ENCODE measurements at places on chromosomes 16 and 17.

DNA sequence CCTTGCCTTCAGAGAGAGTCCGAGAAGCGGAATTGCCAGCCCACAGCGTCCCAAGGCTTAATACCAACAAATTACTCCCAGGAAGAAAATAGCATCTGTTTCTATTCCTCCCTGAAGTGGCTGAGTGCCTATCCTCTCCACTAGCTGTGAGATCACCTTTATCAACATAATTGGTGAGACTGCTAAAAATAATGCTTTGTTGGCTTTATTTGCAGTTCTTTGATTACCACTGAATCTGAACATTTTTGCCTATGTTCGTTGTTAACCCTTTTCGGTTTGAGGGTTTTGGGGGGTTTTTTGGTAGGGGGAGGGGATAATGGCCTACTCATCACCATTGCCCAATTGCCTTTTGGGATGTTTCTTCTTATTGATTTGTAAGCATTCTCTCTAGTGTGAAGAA, 31.0 kb downstream of the MMP15 start:
- DNase-seq = no peak

DNA sequence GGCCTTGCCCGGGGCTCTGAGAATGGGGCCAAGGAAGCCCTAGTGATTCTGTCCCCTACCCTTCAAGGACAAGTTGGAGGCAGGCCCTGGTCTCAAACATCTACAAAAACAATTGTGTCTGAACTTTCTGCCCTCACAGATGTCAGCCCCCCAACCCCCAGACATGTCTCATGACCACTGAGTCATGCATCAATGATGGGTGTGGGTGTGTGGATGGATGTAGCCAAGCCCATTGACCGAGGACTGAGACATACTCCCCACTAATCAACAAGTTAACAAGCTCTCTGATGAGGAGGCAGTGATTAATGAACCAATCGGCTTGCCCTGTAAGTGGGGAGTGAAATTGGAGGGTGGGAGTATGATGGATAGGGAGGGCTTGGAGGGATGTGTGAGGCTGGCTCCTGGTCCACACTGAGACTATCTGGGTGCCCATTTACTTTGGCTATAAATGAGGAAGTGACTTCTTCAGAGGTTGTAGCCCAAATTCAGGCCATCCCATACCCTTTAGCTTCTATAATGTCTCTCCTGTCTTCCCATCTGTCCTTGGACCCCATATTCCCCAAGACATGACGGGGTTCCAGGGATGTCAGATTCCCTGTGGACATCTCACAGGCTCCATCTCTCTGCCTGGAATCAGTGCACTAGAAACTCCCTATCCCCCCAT, 97.1 kb upstream of the TMEM97 start:
- DNase-seq = no peak

GRCh38 chr17:72962106-72962505, 130.4 kb downstream of the SLC39A11 start:
- DNase-seq = no peak

GRCh38 chr16:474420-475122, 49.1 kb downstream of the RAB11FIP3 start:
- no peak for DNase-seq

DNA sequence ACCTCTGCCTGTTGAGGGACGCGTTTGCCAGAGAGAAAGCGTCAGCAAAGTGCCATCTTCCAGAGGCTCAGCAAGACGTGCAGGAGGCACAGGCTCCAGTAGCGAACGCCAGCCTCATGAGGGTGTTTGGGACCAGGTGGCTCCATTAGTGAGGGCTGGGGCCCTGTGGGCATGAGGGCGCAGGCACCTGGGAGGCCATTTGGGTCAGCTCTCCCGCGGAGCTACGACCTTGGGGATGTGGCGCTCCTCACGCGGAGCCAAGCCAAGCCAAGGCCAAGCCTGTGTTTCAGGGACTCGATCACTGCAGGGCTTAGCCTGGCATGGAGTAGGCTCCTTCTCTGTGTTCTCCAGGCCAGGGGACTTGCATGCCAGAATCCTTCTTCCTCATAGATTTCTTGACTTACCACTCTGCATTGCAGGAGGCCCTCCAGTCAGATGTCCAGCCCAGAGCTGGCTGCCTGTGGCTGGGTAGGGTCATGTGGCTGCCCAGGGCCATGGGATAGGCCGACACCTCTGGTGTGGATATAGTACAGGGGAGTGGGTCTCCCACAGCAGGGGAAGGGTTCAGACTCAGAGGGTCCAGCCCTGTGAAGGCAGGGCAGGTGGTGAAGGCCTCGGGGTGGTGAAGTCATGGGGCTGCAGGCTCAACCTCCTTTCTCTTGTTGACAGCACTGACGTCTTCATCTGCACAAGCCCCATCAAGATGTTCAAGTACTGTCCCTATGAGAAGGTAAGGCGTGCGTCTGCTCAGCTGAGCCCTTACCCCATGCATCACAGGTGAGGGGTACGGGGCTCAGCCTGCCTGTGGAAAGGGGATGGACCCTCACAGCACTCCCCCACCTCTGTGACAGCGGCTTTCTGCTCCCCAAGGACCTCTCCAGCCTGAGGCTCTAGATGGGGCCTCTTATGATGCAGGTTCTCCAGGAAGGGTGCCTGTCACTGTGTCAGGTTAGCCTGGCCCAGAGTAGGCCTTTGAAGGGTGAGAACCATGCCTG, 19.6 kb downstream of the NT5M start:
- DNase-seq = no peak

DNA sequence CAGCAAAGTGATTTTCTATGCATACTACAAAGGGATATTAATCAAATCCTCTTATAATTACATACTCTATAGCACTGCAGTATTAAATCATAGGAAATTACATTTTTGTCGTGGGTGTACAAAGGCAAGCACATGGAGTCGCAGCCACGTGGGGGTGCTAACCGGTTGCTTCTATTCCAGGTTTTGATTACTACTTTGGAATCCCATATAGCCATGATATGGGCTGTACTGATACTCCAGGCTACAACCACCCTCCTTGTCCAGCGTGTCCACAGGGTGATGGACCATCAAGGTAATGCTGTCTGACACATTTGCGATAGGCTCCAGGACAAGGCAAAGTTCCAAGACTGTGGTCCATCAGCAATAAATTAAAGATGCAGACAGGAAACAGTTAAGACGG, 60.1 kb downstream of the ARSG start:
- DNase-seq = no peak

DNA sequence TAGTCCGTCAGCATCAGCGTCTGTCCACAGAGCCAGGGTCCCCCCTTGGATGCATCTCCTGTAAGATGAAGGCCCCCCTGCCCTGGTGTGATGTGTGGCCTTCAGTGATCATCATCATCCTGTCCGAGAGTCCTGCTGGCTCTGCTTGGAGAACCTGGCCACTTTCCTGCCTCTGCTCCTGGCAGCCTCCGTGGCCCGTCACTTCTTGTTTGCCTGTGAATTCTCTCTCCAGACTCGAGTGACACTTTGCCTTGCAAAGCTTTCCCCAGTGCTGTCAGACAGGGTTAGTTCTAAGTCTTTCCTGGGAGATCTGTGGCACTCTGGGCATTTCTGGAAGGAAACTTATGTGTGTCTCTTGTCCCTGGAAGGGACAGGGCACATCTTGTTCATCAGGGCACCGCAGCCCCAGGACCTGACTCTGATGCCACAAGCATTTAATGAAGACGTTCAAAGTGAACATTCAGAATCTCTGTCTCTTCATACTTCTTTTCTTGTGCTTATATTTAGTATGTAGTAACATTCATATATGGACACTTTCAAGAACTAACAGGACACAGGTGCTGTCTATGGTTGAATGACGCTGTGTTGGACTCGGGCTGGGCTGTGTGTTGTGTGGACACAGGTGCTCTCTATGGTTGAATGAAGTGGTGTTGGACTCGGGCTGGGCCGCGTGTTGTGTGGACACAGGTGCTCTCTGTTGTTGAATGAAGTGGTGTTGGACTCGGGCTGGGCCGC, 68.5 kb downstream of the RPTOR start:
- no peak for DNase-seq

DNA sequence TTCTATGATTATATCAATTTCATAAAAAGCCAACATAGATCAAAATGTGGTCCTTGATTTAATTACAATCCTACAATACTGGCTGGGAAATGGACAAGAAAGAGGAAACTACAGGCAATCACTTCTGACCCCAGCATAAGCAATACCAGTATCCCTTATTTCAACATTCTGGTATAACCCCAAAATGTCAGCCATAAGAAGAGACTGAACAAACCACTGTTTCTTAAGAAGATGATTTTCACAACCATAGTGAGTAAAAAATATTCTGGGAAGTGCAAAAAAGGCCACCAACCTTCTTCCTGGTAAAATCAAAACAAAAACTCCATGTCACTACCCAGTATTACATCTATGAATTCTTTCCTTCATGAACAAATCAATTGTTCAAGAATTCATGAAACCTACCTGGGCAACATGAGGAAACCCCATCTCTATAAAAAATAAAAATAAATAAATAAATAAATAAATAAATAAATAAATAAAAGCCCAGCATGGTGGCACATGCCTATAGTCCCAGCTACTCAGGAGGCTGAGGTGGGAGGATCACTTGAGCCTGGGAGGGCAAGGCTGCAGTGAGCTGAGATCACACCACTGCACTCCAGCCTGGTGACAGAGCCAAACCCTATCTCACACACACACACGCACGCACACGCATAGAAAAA, 7.5 kb downstream of the N4BP1 start:
- DNase-seq = no peak

GRCh38 chr16:30953511-30954124, 3.9 kb upstream of the SETD1A start:
- peak; percentile 53 for DNase-seq

All from right lung (tissue), 10 donors.